Activated CD4-positive, alpha-beta T cell treated with anti-CD3 and anti-CD28 coated beads, Interleukin-2, Interleukin-6, amounts not matched to agents 100 ng/mL and 50 ng/mL, durations not matched to agents 16 hours and 8 hours (primary cell): ENCODE measurements at places on chromosomes 7 and 10.
A peak's percentile ranks its signal among the peaks of the same experiment; 100 is the strongest.

GRCh38 chr7:106480161-106480579 is 180.8 kb downstream of the CCDC71L start:
- peak; percentile 62 for DNase-seq

DNA sequence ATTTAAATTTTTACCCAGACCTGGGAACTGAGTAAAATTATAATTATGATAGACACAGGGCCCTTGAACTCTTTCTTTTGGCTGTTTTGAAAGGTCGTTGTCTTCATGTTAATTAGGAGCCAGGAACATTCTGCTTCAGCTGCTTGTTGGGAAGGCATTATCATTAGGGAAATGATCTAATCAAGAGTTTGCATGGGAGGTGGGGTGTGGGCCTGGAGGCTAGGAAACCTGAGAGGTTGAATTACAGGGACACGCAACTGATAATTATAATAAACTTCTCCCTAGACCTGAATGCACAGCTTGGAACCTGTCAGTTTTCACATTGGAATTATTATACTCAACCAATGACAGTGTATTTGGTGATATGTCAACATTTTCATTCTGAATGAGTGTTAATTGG is 237.7 kb downstream of the CACNB2 start:
- DNase-seq: no peak

DNA sequence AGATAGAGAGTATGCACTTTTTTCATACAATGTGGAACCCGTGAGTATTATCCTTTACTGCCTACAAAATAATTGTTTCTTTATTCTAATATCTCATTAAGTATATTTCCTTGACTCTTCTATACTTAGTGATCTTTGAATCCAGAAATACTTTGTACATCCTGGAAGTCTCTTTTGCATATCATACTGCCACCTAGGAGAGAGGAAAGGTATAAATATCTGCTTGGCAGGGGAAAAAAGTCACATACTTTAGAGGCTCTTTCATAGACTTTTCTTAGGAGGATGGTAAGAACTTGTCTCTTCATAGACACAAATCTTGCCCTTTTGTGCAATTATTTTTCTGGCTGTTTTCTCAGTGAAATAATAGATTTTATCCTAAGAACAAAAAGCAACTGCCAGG is 436.0 kb downstream of the PAXIP1 start:
- no peak for DNase-seq

DNA sequence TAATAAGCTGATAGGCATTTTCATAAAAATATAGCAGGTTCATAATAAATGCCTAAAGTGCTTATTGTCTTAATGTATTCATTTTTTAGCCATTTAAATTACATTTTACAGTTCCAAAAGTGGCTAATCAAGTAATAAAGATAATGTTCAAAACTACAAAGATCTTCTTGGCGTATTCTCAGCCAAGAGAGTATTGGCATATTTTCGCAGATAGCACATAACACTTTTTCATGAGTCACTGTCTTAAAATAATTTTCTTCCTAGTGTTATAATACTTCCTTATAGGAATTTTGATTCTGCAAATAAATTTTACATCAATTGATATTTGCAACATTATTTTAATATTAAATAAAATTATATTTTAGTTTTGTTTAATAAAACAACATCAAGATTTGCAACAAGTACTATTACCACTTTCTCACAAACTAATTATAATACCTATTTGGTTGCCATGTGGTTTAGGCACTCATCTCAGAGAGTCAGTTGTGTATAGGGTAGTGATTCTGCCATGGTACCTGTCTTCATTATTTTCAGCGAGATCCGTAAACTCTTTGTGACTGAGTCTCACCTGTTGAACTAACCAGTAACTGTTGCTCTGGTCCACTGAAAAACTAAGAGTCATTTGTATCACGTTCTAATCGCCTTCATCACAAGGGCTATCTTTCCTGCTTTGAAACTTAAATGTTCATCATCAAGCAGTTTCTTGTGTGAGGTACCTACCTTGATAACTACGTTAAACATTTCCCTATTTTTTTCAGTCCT is 152.5 kb upstream of the AKR1E2 start:
- no peak for DNase-seq

DNA sequence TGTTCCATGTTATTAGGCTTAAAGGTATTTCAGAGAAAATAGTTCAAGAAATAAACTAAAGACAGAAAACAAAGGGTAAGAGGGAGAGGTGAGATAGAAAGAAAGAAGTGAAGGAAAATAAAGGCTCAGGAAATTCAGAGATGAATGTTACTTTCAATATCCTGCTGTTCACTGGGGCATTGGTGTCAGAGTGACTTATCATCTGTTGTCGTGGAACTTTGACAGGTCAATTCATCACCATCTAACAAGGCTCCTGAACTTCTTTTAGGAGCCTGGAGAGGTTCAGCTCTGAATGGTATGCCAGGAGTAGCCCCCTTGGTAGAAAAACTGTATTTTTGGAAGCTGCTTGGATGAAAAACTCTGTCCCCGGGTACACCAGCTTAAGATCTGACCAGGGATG is 100.1 kb downstream of the KLF6 start:
- peak; percentile 32 for DNase-seq

GRCh38 chr10:100020142-100020885 is 10.6 kb upstream of the DNMBP start:
- DNase-seq: peak; percentile 53

DNA sequence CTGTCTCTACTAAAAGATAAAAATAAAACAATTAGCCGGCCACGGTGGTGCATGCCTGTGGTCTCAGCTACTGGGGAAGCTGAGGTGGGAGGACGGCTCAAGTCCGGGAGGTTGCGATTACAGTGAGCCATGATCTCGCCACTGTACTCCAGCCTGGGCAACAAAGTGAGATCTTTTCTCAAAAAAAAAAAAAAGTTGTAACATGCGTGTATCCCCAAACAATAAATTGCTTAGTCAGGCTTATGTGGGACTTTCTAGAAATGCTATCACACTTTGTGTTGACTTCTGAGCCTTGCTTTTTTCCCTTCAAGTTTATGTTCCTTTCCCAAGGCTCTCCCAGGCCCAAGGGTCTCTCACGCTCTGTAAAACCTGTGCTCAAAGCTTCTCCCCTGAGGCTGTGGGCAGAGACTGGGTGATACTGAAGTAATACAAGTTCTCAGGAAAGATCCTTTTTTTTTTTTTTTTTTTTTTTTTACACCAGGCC is 88.0 kb upstream of the TNS3 start:
- no peak for DNase-seq

DNA sequence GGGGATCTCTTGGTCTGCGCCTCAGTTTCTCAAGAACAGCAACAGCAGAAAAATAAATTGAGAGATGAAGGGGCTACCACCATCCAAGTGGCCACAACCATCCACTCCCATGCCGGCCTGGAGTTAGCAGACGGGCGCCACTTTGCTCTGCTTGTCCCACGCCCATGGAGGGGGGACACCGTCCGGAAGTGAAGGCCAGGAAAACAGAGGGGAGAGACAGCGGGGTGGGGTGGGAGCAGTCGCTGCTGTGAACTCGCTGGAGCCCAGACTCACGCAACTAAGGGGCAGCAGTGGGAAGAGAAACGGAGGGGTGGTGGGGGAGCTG is 135.4 kb downstream of the KIF20B start:
- DNase-seq: no peak

DNA sequence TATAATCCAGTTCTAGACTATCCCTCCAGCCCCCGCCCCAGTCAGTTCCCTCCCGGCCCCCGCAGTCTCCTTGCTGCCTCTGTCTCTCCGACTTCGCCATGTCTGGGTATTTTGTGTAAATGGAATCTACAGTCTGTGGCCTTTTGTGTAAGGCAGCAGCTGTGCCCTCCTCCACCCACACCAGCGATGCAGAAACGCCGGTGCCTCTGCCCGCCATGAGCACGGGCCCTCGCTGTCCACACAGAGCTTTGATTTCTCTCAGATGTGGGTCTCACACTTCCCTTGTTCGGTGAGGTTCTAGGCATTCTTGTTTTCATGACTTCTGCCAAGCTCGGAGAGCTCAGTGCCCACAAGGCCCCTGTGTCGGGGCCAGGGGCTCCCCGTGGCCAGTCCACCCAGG is 37.8 kb downstream of the NKX6-2 start:
- DNase-seq: no peak

GRCh38 chr7:80278737-80279136 is 144.1 kb downstream of the GNAI1 start:
- no peak for DNase-seq
